ENCODE measurements at places on chromosomes 3 and 15. TPM values are rescaled to one million over a fixed set of nuclear protein-coding genes. Genes with fewer than 3 reads are reported as not detected.

DNA sequence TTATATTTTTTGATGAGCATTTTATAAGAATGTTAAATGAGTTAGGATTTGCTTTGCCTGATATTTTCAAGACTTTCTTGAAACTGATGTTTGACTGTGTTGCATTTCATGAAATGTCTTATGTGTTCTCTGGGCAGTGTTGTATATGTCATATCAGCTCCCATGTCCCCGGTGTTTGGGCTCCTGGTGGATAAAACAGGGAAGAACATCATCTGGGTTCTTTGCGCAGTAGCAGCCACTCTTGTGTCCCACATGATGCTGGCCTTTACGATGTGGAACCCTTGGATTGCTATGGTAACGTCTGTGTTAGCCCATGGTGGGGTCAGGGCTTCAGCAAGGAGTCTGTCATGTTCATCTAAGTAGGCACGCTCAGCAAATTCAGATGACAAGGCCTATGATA is 20.0 kb downstream of the MFSD1 start:
- peaks cover 64% of the 10 kb centered on the region for H3K36me3 ChIP-seq
- no peaks in the 10 kb centered on the region for H3K27me3 ChIP-seq
- no peak for DNase-seq
- H3K4me1 ChIP-seq: no peaks in the 10 kb centered on the region
- no peak overlapping the region for H3K27ac ChIP-seq

- no peak overlapping the region for H3K4me3 ChIP-seq
- no peaks in the 10 kb centered on the region for H3K27me3 ChIP-seq
- H3K36me3 ChIP-seq: no peaks in the 10 kb centered on the region
- no peak overlapping the region for H3K27ac ChIP-seq
These were observed 140.4 kb downstream of the ABI3BP start for GRCh38 chr3:100852840-100853239.

Gene CCDC13
- 1.2 TPM for total RNA-seq

Gene CD200
- 7.9 TPM for total RNA-seq

Gene AAGAB
- 37.8 TPM for total RNA-seq

Measured in esophagus muscularis mucosa (tissue), 4 donors.